Stimulated activated CD8-positive, alpha-beta memory T cell treated with anti-CD3 and anti-CD28 coated beads, Interleukin-4, amount 100 ng/mL, for 1 hour (primary cell): ENCODE measurements at places on chromosomes 2 and 18.

GRCh38 chr18:57444301-57444759 is 9.2 kb downstream of the ONECUT2 start:
- no peak for DNase-seq

DNA sequence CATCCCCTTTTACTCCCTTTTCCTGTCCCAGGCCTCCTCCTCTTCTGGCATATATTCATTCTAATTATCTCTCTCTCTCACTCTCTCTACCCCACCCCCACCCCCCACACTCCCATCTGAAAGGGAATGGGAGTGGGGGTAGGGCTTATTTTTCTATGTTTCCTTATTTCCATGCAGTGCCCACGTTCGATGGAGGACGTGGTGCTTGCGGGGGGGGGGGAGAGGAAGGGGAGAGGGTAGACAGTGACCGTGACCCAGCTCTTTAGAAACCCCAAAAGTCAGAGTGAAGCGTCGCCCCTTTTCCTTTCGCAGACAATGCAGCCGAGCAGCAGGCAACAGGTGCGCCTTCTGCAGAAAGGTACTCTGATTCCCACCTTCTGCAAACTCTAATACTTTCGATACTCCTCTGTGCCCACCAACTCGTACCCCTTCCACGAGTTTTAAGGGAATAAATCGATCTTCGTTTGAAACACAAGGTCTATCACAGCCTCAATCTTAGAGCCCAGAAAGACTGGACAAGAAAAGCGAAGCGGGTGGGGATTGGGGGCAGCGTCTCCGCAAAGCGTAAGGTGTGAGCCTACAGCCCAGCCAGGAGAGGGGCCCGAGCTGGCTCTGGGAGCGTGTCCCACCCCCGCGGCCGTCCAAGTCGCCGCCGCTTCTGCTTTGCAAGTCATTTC is 891 bp upstream of the NR4A2 start:
- DNase-seq: no peak

- DNase-seq: no peak
Measured at GRCh38 chr2:28274911-28275685, 117.6 kb upstream of the FOSL2 start.

- no peak for DNase-seq
Measured at GRCh38 chr2:149884871-149885270, 297.3 kb upstream of the MMADHC start.

- peak; percentile 17 for DNase-seq
Measured at GRCh38 chr2:235746257-235746934, 252.6 kb downstream of the AGAP1 start.

GRCh38 chr2:12169721-12170120 is 423.3 kb downstream of the LPIN1 start:
- no peak for DNase-seq

GRCh38 chr18:21841570-21841969 is 101.0 kb downstream of the MIB1 start:
- no peak for DNase-seq

DNA sequence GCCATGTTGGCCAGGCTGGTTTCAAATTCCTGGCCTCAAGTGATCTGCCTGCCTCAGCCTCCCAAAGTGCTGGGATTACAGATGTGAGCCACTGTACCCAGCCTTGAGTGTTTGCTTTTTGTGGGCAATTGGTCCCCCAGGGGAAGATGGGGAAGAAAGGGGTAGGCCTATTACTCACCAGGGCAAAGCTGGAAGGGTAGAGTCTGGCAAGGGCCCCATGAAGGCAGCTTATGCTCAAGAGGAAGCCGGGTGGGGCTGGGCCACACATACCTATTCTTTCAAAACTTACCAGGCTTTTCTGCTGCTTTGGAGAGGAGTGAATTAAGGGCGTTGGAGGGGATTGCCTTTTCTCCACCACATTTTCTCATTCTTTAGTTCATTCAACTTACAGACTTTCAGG is 24.5 kb upstream of the CD28 start:
- no peak for DNase-seq

GRCh38 chr18:7727361-7728076 is 160.4 kb downstream of the PTPRM start:
- DNase-seq: no peak

DNA sequence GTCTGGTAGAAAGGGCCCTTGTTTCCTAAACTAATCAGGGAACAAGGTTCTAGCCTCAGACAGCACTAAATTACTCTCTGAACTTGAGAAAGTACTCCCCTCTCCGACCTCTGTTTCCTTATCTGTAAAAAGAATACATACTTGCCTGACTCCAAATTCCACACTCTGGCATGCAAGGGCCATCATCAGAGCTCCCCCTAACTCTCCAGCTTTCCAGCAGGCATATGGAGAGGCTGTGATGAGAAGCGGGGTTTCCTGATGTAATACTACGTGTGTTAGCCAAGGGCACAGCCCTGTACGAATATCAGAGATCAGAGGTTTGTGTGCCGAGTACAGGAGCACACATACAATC is 1.8 kb upstream of the EVA1A start:
- no peak for DNase-seq

DNA sequence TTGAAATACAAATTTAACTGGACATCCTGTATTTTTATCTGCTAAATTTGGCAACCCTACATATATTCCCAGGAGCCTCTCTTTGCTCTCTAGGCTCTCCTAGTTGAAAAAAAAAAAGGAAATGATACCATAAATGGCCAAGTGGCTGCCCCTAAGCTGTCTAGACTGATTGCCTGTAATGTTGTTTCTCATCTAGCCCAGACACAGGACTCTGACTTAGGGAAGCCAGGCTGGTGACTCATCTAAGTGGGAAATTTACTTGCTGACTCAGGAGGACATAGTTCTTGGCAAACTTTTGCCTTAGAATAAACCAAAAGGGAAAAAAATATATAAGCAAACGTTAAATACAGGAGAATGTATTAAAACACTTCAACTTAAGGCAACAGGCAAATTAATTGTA is 14.6 kb upstream of the ITGAV start:
- DNase-seq: no peak

GRCh38 chr18:1922066-1922465 is 649.2 kb downstream of the METTL4 start:
- no peak for DNase-seq

DNA sequence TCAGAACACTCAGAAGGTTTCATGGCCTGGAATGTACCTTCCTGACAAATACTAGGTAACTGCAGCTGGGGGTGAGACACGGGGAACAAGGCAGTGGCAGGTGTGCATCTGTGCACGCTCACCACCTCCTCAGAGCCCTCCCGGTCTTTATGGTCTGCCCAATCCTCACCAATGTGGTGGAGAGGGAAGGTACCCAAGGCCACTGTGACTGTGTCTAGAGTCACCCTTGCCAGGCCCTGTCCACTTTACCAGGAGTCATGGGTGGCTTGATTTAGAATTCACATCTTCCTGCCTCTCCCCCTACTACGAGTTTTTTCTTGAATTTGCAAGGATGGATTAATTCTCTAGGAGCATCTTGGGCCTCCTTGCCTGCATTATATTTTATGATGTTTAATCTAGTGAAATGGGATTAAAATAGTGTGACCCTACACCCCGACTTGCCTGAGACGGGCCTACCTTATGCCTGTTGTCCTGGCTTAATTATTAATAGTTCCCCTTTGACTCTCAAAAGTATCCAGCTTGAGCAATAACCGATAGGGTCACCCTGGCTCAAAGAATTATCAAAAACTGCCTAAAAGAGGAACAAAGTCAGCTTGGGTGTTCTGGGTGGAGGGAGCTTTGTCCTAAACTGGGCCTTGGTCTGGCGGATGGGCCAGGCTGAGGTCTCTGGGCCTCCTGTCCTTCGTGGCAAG is 56.5 kb downstream of the ACAA2 start:
- no peak for DNase-seq

- no peak for DNase-seq
Measured at GRCh38 chr2:133884739-133885381, 316.6 kb upstream of the NCKAP5 start.

DNA sequence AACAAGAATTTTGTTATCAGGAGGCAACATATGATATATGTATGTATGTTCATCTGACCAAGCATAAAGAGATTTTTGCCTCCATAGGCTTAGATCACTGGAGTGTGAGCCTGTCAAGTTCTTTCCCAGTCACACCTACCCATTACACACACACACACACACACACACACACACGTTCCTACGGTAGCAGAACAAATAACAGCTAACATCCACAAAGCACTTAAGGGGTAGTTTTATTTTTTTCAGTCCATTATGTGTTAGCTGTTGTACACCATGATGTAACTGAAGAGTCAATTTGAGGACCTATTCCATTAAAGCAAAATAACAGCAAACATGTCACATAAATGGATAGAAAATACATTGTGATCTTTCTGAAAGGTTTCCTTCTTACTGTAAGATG is 39.5 kb downstream of the UGP2 start:
- no peak for DNase-seq

- DNase-seq: no peak
Measured at GRCh38 chr2:14635391-14635871, 2.9 kb downstream of the LRATD1 start.

GRCh38 chr2:160224060-160224459 is 24.0 kb upstream of the ITGB6 start:
- DNase-seq: no peak

DNA sequence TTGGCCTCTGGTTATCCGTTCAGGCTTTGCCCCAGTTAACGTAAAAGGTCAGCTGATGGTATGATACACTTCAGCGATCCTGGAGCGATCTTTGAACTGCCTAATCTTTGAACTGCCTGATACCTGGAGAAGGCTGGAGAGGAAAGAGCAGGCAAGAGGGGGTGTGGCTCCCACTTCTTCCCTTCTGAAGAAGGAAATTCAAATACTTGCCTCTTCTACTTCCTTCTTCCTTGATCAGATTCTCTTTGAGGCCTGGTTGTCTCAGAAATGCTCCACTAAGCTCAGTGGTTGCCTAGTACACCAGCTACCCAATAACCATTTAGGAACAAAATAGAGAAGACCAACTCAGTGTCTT is 619 bp downstream of the GALM start:
- DNase-seq: no peak

DNA sequence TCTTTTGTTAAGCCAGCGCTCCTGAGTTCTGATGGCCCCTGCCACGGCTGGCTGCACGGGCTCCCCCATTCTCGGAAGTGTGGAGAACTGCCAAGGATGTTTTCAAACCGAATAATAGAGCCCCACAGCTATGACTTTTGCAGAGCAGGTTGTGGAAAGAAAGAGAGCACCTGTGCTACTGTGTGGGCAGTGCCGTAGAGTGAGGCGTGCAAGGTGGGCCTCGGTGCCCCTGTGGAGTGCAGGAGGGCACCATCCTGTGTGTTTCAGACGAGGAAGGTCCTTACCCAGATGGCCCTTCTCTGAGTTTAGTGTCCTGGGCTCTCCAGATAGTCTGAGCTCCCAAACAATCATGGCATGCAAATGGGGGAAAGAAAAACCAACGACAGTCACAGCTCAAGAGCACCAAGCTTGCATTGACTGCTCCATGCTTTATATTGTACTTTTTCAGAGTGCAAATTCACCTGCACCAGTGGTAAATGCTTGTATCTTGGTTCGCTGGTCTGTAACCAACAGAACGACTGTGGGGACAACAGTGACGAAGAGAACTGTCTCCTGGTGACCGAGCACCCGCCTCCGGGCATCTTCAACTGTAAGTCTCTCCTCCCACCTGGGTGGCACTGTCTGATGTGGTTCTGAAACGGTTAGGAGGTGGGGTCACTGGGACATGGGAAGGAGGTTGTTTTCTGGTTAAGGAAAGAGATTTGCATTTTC is 219.4 kb downstream of the LDLRAD4 start:
- no peak for DNase-seq

GRCh38 chr18:37452015-37452414 is 113.6 kb downstream of the CELF4 start:
- no peak for DNase-seq

DNA sequence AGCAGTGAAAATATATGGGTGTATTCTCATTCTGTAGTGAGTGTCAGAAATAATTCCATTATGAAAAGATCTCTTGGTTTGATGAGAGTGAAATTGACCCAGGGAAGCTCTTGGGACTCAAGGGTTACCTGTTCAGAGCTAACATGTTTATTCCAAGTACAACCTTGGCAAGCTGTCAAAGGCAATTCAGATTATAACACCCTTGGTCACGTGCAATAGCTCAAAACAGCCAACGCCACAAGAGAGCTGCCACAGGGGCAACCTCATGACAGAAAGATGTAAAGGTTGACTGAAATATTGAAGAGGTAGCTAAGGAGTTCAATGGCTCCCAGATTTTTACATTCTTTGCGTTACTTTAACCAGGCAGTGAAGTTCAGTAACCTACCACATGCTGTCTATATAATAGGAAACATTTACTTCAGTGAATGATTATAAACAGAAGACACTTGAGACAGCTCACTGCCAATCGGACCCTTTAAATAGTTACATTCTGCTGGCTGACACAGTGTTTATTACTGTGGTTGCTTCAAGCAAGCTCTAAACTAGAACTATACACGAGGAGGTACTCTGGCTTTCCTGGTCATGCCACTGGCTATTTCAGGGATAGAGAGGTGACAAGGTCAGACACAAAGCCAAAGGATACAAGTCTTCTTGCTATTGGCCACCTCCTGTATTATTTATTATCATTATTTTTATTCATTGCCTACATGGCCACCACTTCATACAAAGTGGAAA is 187.3 kb downstream of the PID1 start:
- DNase-seq: no peak

DNA sequence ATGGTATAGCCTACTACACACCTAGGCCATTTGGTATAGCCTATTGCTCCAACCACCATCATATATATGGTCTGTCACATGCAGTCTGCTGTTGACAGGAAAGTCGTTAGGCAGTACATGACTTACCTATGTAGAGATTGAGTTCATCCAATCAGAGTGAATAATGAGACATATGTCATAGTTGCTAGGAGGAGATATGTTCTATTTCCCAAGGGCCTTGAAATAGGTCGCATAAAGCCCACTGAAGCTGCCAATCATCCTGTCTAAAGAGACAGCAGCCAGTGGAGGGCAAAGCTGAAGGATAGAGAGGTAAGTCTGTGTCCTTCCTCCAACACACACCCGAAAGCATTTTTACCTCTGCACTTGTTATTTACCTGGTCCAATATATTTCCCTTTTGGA is 263.4 kb downstream of the PTPRM start:
- DNase-seq: no peak

GRCh38 chr2:179861027-179861415 is 391 bp downstream of the ZNF385B start:
- no peak for DNase-seq

DNA sequence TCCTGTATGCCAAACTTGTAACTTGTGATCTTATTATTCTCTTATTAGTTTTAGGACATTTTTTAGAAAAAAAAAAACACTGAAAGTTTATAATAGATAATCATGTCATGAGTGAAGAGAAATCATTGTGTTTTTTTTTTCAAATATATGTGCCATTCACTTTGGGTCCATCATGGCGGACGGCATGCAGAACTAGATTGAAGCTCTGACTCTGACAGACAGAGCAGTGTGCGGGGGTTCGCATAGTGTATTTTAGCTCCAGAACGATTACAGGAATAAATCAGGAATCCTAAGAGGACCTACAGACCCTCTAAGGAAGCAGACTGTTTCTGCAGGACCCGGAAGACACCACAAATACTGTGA is 484.4 kb upstream of the REG3G start:
- no peak for DNase-seq

DNA sequence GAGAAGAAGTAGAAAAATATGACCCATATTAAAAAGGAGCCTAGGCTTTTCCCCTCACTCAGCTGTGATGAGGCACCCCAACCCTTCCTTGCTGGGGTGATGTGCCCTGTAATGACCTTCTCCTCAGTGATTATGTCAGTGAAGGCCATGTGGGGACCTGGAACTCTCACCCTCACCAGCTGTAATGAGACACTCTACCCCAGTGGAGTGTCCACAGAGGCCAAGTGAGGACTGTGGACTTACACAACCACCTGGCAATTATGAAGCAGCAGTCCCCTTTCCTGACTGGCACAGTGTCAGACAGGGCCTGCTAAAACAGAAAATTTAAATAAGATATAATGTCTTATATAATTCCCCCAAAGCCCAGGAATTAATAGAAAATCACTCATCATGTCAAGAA is 54.2 kb downstream of the SEMA4F start:
- DNase-seq: no peak
